ENCODE measurements at places on chromosomes 3 and 15.

GRCh38 chr15:36778531-36778930 is 199.1 kb downstream of the CDIN1 start:
- DNase-seq: no peak

DNA sequence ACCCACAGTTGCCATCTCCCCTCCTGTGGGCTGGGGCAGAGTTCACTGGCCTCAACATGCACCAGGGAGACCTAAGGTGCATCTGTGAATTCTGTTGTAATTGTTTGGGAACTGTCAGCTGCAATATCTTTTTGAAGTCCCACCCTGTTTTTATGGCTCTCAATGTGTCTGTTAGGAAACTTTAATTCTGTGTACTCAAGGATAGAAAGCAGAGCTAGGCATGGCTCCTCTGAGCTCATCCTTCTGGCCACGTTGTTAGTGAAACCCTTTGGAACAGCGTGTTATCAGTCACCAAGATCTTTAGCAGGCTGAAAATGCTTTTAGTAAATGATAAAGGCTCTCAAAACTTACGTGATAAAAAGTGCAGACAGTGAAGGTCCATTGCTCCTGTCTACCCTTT is 33.6 kb upstream of the MTMR10 start:
- no peak for DNase-seq

DNA sequence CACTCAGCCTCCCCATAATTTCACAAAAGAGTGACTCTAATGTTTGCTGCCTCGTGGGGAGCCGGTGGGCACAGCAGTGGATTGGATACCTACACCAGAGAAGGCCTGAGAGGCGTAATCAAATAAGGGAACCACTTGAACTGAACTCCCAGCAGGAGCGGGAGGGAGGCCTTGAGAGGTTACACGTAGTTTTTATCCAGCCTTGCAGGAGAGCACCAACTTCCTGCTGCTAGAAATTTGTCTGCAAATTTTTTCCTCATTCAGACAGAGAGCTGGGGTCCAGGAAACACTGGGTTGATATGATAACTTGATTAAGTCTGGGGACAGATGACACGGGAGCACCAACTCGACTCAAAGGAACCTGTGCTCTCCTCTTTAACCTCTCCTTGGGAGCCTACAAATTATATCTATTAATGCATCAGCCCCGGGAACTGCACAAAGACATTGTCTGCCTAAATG is 69.8 kb downstream of the HES1 start:
- DNase-seq: peak; percentile 80

DNA sequence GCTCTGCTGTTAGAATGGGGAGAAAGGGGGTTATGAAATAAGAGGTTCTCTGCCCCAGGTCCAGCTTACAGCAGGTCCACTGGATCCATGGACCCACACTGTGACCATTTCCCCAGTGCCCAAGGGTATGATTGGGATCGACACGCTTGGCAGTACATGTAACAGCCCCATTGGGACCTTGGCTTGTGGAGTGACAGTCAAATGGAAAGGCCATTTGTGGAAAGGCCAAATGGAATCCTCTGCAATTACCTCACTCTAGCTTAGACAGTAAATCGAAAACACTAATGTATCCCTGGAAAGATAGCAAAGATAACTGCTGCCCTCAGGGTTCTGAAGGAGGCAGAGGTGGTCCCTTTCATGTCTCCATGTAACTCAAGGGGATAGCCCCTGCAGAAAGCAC is 109.1 kb downstream of the MINAR1 start:
- DNase-seq: no peak

DNA sequence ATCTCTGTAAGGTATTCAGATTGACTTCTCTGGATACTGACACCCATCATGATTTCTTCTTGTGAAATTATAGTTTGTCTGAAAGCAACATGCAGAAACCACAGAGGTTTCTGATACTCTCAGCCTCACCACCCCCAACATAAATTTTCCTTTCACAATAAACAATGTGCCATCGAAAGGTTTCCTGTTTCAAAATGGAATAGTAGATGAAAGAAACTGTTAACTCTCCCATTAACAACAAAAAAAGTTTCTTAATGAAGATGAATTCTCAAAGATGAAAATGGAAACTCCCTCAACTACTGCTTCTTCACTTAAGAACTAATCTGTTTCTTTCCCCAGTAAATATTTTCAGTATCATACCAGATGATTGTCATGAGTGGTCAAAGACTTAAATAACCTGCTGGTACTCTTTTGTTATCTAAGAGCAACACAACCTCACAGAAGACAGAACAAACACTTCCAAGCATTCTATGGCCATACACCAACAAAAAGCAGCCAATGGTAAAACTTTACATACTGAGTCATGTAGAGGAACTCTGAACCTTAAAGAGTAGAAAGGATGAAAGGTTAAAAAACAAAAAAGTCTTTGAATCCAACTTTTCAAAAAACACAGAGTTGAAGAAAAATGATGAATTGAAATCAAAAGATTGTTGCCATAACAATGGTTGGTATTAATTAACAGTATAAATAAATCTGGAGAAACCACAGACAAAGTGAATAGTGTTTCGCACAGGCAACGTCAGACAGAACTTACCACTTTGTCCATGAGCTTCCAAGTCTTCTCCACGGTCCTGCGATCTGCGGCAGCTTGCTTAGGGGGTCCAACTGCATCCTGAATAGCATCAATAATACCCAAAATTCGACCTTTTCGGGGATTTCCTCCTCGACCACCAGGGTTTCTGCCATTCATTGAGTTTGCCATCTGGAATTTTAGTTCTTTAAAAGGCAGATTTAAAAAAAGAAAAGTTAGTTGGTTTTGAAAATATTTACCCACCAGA is 1.9 kb downstream of the CBLB start:
- peak; percentile 12 for DNase-seq

DNA sequence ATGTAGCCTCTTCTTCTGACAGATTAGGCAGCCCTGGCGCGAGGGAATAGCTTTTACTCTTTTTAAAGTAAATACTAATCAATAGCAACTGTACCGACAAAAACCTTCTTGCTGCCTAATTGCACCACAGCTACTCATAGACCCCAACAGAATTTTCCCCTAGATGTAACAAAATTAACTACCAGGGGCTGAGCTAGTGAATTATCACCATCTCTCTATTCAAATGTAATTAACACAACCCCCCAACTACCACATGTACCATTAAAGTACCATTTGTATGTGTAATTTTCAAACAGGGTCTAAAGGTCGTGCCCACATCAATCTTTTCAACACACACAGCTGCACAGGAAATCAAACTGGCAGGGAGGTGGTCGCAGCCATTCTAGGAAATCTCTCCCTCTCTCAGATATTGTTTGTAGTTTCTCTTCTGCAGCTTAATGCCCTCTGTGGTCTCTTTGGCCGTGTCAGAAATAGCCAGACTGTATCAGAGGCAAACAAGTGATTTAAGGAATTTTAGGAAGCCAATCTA is 322.9 kb downstream of the RORA start:
- DNase-seq: no peak

DNA sequence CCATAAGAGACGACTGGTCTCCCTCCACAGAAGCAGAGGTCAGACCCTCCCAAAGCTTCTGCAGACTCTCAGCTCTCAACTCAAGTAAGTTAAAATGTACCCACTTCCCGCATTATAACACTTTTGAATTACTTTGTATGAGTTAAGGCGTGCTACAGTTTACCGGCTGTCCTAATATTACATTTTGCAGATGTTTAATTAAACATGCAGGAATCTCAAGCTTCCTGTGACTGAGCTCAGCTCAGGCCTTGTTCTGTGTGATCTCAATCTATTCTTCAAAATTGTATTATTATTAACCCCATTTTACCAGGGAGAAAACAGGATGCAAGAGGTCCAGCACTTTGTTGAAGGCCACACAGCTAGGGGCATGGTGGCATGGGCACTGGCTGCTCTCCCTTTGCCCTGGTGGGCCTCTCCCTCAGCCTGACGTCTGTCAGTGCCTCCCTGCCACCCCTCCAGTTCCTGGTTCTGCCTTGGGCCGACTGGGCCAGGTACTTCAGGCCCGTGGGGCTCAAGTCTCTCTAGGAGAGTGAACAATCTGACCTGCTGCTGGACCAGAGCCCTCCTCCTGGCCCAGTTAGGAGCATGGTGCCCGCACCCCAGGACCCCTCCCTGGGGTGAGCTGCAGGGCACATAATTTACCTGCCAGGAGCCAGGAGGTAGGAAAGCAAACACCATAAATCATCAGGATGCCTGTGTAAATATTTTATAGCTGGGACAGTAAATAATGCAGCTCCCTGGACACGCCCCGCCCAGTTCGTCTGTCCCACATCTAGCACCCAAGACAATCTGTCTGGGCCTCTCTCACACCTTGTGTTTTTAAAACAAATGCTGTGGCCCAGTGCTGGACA is 14.9 kb upstream of the RFT1 start:
- no peak for DNase-seq

DNA sequence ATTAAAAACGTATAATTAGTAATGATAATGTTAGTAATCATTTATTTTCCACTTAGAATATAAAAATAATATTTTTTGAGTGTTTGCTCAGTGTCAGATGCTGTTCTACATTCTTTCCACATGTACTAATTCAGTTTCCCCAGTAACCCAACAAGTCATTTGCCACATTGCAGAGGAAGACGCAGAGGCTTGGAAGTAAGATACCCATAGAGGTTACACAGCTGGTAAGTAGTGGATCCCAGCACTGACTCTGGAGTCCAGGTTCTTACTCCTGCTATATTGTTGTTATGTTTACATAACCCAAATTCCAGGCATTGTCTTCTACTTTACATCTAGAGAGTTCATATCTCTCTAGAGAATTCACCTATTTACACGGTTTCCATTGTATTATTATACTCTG is 48.2 kb upstream of the MYO5C start:
- no peak for DNase-seq

- DNase-seq: no peak
Observed at GRCh38 chr15:88894819-88895767, at the start of gene HAPLN3. TSS of gene HAPLN3 (minus strand) at chr15:88895544. CDS start at chr15:88887298, 8,246 bp downstream.

DNA sequence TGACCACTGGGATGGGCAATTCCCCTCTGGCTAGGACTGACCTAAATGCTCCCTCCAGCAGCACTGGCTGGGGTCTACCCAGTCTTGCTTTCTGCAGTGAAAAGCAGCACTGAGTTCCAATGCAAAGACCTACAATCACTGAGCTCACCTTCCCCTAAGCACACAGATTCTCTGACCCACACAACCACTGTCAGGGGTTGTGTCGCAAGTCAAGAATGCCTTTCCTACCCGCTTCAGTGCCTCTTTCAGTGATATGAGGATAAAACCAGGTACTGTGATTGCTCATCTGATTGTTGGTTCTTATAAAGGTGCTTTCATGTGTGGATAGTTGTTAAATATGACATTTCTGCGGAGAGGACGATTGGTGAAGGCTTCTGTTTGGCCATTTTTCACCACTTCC is 345.6 kb downstream of the GAP43 start:
- no peak for DNase-seq

- DNase-seq: no peak
Observed at GRCh38 chr3:109023167-109023566, 69.5 kb upstream of the GUCA1C start.

GRCh38 chr3:40923143-40923542 is 276.2 kb upstream of the CTNNB1 start:
- DNase-seq: no peak

DNA sequence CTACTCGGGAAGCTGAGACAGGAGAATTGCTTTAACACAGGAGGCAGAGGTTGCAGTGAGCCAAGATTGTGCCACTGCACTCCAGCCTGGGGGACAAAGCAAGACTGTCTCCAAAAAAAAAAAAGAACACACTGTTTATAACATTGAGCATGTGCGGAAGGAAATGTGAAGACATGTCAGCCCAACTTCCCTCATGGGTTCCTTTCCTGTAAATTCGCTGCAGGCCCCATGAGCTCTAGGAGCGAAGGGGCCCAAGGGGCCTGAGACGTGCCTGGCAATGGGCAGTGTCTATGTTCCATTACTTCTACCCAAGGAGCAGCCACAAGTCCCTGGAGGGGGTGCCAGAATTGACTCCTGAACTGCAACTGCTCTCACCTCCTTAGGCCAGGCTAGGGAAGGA is 3.2 kb downstream of the PFKFB4 start:
- DNase-seq: no peak

DNA sequence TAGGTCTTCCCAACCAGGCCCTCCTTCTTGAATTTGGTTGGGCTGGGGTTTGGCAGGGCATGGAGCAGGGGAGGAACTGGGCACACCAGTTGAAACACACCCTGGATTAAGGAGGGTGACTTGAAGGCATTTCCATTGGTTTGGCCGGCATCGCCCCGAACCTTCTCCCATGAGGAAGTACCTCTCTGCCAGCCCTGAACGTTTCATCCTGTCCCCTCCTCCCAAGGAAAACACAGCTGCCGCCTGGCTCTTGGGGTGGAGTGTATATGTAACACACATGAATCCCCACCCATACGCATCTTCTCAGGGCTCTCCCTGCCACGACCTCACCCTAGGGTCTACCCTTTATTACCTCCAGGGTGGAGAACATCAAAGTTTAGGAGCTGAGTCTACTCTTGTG is 14.6 kb downstream of the UBAP1L start:
- DNase-seq: no peak

DNA sequence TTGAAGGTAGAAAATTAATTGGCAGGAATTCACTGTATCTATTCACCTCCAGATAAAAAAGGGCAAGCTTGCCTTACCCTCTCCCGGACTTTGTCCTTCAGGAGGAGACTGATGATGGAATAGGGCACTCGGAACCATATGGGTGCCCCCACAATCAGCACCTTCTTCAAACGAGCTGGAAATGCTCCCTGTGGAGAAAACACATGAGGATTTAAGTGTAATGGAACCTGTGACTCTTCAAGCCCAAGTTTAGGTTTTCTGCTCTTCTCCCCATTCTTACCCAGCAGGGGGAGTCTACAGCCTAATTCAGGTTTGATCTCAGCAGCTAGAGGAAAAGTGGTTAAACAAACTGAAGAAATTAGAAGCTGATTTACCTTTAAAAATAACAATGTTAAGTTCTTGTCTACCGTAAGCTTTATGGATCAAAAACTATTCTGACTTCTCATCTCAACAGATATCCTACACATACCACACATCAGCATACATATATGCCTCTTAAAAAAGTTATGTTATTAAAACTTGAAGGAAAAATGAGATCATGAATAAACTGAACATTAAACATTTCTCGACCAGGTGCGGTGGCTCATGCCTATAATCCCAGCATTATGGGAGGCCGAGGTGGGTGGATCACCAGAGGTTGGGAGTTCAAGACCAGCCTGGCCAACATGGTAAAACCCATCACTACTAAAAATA is 57.5 kb upstream of the SIN3A start:
- DNase-seq: peak; percentile 8

DNA sequence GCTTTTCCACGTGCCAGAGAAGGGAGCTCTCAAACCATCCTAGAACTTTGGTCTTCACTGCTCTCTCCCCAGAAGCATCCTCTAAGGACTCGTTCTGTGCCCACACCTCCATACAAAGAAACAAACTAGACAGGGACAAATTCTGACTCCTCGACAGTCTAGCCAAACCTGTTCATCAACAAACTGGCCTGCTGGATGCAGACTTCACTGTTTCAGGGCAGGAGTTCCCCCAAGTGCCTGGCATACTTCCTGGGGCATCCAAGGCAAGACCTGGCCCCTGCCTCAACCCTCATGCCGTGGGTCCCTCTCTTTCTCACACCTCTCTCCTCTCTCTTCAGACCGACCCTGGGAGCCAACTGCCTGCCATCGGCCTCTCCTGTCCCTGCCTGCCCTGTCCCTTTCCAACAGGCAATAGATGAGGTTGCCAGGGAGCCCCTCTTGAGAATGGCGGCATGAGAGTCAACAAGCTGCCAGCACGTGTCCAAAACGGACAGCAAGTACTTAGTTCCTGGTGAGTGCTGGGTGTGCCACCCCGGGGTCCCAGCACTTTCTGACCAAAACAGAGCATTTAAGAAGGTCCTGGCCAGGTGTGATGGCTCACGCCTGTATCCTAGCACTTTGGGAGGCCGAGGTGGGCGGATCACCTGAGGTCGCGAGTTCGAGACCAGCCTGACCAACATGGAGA is 79.1 kb upstream of the HES1 start:
- DNase-seq: no peak

GRCh38 chr15:48693484-48693883 is 48.0 kb upstream of the FBN1 start:
- no peak for DNase-seq
